Esophagus squamous epithelium (tissue), 5 donors: ENCODE measurements at places on chromosomes 13 and 19.

DNA sequence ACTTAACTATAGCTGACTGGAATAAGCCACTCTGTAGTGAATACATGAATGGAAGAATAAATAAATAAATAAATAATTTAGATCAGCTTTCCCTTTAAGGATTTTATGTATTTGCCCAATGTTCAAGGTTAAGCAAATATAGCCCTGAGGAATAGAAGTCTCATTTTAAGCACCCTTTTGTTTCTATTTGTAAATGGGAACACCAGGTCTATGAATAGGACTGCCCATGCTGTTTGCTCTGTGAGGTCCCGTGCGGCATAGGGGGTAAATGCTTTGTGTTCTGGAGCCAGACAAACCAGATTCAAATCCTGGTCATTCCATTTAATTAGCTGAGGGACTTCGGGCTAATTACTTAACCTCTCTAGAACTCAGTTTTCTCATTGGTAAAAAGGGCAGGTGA is 29.3 kb downstream of the CBY2 start:
- no peak for DNase-seq

DNA sequence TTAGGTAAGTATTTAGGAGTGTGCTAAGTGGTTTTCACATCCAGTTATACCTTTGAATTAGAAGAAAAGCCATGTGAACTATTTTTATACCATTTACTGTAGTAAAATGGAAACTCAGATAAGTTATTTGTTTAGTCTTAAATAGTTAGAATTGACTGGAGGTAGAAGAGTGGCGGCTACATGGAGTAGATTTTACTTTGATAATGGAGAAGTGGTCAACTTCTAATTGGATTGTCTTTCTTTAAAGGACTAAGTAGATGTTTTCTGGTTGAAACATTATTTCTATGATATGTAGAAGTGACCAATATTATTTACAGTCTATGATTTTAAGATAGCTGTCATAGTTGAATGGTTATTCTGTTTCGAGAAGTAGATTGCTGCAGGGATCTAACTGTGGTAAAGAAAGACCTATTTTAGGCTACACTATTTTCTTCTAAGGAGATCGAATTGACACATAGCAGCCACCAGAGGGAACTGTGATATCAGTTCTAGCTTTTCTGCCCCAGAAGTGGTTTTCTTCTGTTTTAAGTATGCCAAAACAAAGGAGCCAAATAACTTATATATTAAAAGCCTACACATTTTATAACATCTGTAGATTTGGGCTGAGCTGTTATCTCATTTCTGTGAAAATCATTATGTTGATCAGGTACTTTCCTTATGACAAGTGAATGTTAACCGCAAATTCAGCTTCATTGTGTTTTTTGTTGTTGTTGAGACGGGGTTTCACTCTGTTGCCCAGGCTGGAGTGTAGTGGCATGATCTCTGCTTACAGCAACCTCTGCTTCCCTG is 26.1 kb downstream of the ZMYM2 start:
- DNase-seq = no peak

GRCh38 chr19:1402411-1403070 is 1.2 kb upstream of the GAMT start:
- no peak for DNase-seq

DNA sequence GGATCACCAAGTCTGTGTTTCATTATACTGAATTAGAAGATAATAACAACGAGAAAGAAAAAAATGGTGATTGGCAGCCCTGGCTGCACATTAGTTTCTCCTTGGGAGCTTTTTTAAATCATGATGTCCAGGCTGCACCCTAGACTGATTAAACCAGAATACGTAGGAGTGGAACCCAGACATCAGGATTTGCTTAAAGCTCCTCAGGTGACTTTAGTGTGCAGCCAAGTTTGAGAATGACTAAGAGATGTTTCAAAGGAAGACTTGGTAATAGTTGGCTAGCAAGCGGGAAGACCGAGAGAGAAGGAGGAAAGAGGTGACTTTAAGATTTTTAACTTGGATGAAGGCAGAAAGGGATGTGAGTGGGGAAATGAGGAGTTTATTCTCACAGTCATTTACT is 71.4 kb upstream of the SERP2 start:
- no peak for DNase-seq

DNA sequence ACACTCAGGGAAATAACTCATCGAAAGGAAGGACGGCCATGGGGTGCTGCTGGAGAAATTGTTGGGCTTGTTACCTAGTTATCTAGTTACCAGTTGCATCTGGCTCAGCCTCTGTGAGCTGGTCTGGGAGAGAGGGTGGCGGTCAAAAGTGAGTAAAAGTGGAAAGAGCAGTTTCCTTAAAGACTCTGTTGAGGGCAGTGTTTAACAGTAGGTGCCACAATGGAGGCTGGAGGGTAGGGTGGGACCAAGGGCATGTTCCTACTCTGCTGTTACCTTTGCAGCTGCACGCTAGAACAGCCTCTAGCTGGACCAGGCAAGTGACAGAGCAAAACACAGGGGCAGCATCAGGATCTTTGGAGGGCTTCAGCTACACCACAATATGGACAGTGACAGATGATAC is 228.8 kb upstream of the STARD13 start:
- no peak for DNase-seq
